ENCODE measurements at places on chromosomes 4 and X.

- DNase-seq, result no peak
Measured at GRCh38 chr4:107655289-107655688, 64.7 kb downstream of the PAPSS1 start.

DNA sequence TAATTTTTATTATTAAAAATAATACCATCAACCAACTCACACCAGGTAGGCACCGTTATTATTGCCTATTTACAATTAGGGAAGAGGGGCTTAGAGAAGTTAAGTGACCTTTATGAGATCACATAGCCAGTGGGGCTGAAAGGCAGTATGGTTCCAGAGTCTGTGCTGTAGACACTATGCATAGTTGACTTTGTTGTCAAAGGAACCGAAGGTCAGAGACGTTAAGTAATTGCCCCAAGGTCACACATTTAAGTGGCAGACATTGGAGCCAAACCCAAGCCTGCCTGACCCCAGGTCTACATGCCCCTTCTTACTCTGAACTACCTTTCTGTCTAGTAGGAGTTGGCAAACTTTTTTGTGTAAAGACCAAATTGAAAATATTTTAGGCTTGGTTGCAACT, 36.4 kb downstream of the RHOH start:
- DNase-seq, result no peak

DNA sequence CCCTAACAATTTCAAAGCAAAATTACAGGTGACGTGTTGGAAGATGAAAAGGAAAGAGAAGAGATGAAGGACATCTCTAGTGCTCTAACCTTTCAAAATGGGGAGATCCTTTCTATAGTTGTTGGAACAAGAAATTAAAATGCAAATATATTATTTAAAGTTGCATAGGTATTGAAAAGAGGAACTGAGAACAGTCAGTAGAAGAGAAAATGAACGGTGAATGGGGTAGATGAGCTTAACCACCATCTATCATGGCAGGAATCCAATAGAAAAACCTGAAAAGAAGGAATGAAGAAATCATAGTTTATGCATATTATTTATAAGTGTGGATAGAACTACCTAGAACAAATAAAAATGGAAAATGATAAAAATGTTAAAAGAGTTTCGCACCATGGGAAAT, 42.0 kb downstream of the ANXA5 start:
- DNase-seq, result no peak

- DNase-seq, result no peak
Measured at GRCh38 chr4:22363787-22364186, 152.1 kb downstream of the ADGRA3 start.

GRCh38 chrX:18721683-18722499, 14.4 kb downstream of the PPEF1 start:
- DNase-seq, result no peak

GRCh38 chrX:132001127-132001526, 22.0 kb upstream of the STK26 start:
- no peak for DNase-seq

GRCh38 chr4:85738721-85739120, 263.8 kb downstream of the ARHGAP24 start:
- DNase-seq, result no peak

DNA sequence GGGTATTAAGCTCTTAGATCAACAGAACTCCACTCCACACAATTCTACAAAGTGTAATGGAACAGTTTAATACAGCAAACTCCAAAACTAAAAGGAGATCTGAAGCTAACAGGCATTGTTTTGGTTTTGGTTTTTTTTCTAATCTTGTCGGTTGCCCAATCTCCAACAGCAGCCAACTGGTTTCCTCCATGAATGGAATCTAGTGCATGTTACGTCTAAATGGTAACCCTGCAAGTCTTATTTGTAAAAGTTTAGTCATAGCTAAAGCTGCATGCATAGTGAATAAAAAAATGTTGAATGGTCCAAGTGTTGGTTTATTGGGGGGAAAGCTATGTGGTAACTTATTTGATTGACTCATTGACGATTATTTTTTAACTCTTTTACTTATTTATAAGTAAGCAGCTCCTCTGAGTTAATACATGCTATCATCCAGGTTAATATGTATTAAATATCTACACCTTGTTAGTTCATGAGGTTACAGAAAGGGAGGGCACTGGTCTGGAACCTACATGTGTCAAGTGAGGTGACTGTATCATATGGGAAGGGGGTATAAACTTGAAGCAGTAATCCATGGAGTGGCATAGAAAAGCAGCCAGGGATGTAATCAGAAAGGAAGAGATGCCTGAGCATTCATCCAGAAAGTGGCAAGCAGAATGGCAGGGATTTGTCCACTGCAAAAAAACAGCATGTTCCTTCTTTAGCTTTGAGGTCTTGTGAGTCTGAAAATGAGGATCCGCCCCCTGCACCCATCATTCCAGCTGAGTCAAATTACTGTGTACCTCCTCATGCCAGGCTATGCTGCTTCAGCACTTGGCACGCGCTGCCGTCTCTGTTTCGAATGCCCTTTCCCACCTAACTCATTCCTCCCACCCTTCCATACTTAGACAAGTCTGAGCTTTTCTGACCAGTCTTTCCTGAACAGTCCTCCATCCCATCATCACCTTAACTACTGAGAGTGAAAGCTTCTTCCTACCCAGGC, 81.7 kb downstream of the PDGFC start:
- DNase-seq, result no peak

- no peak for DNase-seq
Measured at GRCh38 chrX:51332188-51332942, at the start of gene NUDT10. TSS of gene NUDT10 (plus strand) at chrX:51332822. CDS start at chrX:51332966, 144 bp downstream.

DNA sequence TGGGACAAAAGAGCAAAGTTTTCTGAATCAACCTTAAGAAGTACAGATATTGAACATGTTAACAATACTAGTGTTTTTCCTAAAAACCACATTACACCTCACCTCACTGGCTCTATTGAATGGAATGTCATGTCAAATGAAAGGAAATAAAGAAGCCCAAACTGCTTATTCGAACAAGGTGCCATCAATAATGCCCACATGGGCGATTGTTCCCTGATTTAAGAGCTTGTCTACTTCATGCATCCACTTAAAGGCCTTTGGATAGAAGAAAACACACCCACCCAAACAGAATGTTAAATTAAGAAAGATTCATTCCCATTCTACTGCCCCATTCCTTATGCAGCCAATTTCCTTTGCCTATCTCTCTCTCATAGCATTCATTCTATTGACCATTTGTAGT, 118.5 kb upstream of the PAQR3 start:
- DNase-seq, result no peak

GRCh38 chr4:79893456-79893855, 179.6 kb downstream of the ANTXR2 start:
- no peak for DNase-seq

DNA sequence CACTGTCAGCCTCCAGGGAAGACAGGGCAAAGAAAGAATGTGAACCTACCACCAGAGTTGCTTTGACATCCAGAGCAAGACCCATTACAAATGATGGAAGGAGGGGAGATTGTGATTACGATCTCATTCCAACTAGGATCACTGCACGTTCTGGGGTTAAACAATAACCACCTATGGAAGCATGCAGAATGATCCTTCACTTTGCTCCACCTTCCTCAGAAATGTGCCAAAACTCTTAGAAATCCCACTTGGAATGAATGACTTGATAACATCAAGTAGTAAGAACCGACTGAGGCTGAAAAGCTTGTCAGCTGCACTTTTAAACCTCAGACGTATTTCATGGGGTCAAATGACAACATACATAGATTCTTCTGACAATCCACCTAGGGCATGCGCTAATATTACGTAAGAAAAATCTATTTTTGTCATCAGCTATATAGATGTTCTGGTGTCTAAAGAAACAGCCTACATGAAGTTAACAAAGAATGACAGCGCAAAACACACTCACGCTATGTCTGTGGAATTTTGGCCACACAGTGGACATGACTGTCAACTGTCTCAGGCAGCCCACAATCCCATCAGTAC, 3.5 kb upstream of the STS start:
- no peak for DNase-seq

GRCh38 chr4:187577941-187578480, 417.6 kb upstream of the ZFP42 start:
- DNase-seq, result no peak

DNA sequence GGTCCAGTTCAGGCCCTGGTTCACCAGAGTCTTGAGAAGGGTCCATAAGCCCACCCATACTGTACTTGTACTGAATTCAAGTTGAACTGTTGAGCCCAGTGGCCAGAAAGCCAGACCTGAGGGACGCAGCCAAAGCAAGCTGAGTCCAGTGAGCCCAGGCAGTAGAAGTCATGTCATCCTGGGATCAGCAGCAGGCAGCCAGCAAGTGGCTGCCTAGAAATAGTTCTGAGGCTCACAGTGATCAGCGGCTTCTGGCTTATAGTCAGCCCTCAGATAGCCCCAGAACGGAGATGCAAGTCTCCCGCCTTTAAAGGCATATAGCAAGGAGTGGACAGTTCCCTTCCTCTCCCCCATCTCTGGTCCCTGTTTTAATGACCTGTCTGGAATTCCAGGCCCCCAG, 347.1 kb downstream of the FBXW7 start:
- no peak for DNase-seq

DNA sequence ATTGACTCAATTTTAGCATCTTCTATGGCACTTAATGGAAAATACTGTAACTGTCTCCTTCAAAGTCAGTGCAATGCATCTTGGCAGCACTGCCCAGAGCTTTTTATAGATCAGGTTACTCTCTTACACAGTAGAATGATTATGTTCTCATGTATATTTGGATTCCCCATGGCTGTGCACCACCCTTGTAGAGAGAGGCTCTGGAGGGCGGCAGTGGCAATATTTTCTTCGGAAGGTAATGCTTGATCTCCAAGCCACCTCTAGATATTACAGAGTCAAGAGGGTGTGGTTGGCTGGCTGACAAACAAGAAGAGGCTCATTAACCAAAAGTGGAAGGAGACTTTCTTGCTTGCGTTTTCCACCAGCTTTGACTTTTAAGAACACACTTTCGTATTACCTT, 72.8 kb upstream of the ARSJ start:
- no peak for DNase-seq

GRCh38 chr4:132071815-132072214, 1077.3 kb upstream of the PCDH10 start:
- DNase-seq, result no peak

- no peak for DNase-seq
Measured at GRCh38 chr4:78059524-78059889, 2.4 kb downstream of the FRAS1 start.

- no peak for DNase-seq
Measured at GRCh38 chr4:26765515-26765914, 95.1 kb upstream of the STIM2 start.

GRCh38 chr4:186881521-186882220, 158.0 kb upstream of the FAT1 start:
- DNase-seq, result no peak

GRCh38 chr4:123939621-123940020, 543.0 kb downstream of the SPRY1 start:
- DNase-seq, result no peak

- DNase-seq, result no peak
Measured at GRCh38 chrX:119398587-119398973, 556 bp upstream of the SLC25A43 start.

- no peak for DNase-seq
Measured at GRCh38 chr4:152591876-152592275, 56.0 kb upstream of the FBXW7 start.

- DNase-seq, result no peak
Measured at GRCh38 chrX:121570072-121570841, 522.8 kb downstream of the GLUD2 start.

GRCh38 chr4:60611762-60612496, 588.2 kb upstream of the ADGRL3 start:
- no peak for DNase-seq

DNA sequence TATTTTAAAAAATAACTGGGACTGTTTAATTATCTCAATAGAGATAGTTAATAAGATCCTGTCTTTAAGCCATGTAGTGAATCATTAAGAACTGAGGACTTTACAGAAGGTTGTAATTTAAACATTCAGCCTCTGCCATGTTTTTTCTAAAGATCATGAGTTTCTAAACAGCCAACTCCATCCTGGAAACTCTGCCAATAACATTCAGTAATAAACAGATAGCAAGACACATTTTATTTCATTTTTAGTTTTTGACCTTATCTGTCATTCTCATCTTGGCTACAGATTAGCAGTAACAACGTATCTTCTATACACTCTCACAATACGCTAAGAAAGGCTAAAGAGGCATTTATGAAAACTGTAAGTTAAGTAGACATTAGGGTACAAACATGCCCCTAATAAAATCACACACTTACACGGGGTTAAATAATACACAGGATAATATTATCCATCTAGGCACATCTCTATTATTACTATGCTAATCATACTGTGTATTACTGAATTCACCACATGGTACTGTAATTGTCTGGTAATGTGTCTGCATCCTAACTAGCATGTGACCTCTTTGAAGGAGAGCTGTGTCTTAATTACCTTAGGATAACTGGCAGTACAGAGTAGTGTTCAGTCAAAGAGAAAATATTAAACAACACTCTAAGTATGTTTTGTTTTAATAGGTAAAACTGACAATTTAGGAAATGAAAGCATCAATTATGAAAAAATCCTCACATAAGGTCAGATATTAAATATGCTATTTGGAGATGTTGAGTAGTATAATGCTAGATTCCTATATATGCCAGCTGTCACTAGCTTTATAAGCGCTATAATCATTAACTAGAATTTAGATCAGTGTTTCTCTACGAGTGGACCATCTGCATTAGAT, 122.4 kb upstream of the NAP1L5 start:
- DNase-seq, result no peak

DNA sequence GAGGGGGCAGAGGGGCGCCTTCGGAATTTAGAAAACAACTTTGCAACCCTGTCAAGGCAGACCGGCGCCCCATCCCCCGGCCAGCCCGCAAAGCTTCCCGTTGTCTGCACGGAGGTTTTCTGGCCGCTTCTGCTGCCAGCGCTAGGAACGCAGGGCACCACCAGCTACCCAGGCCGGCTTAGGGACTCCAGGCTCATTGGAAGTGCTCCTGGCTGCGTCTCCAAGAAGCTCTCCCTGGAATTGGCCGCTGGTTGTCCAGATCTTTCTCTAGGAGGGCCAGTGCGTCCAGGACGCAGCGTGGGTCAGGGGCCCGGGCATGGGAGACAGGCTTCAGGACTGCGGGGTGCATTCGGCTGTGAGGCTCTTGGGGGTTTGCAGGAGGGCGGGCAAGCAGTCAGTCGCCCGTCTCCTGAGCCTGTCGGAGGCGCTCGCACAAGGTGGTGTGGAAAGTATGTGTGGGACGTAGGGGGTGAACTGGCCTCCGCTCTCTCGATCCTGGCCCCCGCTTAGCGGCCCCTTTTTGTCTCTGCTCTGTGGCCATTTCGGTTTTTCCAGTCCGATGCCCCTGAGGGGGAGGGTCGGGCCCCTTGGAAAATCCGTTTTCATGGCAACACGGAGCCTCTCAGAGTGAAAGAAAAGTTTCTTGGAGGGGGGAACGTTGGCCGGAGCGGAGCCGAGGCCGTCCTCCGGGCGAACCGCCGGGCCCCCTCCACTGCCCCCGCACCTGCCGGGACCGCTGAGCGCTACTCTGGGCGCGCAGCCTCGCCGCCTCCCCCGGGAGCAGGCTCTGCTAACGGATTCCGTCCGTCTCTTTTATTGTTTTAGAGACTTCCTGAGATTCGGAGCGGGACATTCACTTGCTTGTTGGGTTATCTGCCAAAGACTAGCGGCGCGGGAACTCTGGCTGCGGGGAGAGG, 810 bp upstream of the SOX3 start:
- no peak for DNase-seq

Data from central memory CD4-positive, alpha-beta T cell (primary cell).